ENCODE measurements at places on chromosomes 13 and 19.

- no peak for DNase-seq
Observed at GRCh38 chr13:112974125-112974524, 5.1 kb downstream of the MCF2L start.

DNA sequence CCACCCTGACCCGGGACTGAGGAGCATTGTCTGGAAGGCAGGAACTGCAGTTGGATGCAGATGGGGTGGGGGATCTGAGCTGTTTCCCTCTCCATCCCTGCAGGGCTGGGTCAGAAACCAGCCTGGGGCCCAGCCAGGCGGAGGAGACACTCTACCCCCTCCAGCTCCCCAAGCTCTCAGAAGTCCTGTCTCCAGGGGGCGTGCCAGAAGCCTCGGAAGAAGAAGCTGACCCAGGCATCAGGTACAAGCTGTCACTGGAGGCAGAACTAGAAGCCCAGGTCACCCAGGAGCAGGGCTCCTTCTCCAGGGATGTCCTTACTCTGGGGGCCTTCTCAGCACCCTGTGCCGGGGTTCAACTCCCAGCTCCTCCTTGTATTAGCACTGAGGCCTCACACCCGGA, 15.5 kb downstream of the SIX5 start:
- no peak for DNase-seq

DNA sequence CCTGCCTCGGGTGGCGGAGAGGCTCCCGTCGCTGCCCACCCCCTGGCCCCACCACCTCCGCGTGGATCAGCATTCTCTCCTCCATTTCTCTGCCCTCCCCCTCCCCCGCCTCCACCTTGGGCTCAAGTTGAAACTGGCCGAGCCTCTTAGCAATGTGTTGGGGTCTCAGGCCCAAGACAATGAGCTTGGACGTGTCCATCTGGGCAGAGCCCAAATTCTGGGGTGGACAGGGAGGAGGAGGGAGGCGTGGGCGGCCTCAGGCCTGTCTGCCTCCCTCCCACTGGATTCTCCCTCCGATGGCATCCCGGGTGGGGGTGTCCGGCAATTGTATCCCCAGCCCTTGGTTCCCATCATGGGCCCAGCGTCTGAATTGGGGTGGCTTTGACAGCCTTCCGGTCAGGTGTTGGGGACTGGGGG, 1.2 kb downstream of the CELF5 start:
- DNase-seq = no peak

DNA sequence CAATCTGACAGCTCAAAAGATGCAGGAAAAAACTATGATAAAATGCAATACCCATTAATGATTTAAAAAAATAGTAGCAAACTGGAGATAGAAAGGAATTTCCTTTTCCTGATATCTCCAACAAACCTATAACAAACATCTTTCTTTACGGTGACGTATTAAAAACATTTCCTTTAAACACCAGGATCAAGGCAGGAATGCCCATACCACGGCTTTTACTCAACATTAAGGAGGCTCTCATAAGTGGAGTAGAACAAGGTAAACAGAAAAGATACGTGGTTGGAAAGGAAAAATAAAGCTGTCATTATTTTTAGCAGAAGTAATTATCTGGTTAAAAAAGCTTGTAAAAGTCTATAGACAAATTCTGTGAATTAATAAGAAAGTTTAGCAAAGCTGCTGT, 61.1 kb downstream of the MIPEP start:
- DNase-seq = no peak

- DNase-seq = no peak
Observed at GRCh38 chr13:75181906-75182305, 300.1 kb downstream of the TBC1D4 start.

DNA sequence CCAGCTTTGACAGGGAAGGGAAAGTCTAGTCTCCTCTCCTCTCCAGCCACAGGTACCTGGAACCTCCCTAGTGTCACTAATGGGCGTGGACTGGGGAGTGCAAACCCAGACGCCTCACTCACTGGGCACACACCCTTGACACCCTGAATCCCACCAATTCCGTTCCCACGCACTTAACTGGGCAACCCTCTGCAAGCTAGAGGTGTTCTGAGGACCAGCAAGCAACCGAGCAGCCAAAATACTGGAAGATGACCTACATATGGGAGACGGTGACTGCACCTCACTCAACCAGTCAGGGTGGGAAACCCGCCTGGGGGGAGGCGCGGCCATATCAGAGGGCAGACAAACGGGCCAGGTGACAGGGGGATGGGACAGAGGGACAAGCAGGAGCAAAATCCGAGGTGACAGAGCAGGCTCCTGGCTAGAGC, 991 bp downstream of the ABHD17A start:
- DNase-seq = no peak
